IPS-NIHi11 (cell line): ENCODE measurements at places on chromosomes 16 and 17.

DNA sequence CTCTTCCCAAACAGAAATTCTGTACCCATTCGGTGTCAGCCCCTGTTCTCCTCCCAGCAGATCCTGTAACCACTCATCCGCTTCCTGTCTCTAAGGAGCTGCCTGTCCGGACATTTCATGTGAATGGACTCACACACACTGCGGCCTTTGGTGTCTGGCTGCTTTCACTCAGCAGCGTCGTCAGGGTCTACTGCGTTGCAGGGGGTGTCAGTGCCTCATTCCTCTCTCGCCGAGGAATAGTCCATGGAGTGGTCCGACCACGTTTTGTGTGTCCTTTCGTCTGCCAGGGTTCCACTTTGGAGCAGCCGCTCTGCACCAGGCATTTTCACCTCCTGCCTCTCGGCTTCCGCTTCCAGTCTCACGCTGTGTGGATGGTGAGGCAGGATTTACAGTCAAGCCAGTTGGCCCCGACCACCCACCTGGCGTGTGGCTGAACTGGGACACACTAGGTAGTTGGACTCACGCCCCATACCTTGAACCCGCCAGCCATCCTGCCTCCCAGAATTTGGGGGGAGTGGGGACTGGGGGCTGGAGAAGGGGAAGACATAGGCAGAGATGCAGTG is 188.2 kb upstream of the CIBAR2 start:
- no peak for DNase-seq

DNA sequence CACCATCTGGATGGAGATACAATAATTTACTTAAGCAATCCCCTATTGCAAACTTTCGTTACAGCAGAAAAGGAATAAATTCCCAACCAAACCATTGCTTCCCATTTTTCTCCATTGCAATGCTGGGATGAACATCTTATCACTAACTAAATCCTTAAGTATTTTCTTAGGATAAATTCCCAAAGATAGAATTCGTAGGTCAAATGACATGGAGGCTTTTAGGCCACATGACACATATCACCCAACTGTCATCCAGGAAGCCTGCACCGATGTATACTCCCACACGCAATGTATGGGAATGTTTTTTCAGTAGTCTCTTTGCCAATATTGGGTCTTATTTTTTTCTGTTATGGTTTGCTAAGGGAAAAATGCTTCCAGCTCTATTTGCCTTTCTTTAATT is 1.6 kb upstream of the TLCD2 start:
- no peak for DNase-seq

DNA sequence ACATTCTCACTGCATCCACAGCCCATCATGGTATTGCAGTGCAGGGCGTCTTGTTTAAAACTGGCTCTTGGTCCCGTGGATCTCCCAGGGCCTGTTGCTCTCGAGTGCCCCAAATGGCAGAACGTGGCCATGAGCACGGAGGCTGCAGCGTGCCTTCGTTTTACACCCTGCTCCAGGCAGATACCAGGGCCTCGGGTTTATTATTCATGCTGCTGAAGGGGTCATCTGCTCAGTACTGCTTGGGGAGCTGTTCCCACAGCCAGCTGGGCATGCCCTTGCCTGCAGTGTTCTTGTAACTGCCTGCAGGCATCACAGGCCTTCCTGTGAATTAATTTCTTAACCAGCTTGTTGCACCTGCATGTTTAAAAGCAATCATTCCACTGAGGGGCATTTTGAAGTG is 129.7 kb upstream of the CHMP6 start:
- DNase-seq: no peak

DNA sequence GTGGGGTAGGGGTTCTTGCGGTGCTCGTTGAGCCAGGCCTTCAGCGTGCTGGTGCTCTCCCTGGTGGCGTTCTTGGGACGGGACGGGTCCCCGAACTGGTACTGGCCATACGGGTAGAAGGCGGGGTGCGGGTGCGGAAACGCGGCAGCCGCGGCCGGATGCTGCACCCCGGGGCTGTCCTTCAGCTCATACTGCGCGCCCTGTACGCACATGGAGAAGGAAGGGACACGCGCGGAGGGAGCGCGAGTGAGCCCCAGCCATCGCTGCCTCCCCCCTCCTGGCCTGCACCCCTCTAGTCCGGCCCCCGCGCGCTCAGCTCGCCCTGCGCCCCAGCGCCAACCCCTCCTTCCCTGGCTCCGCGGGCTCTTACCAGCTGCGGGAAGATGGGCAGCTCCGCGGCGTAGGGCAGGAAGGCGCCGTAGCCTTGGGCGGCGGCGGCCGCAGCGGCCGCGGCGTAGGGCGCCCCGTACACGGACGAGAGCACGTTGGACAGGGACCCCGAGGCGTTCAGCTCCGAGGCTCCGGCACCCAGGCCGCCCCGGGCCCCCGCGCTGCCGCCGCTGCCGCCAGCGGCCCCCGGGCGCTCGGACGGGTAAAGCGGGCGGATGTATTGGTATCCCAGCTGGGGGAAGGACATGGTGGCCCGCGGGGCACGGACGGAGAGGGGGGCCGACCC is 1.0 kb downstream of the IRX3 start:
- no peak for DNase-seq

DNA sequence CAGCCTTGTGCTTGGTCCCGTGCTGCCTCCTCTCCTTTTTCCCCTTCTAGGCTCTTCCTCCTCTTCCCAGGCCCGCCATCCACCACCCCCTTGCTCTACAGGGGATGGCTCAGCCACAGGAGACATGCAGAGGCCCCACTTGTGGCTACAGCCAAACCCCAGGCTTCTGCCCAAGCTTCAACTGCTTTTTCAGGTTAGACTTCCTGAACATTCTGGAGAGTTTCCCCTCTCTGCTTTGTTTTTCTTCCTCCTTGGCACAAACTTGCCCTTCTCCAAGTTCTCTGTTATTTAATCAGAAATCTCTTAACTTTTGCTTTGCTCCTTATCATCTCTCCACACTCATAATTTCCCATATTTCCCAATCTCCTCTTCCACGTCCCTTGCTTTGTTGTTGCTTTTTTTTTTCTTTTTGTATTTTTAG is 18.3 kb upstream of the HAS3 start:
- DNase-seq: no peak

DNA sequence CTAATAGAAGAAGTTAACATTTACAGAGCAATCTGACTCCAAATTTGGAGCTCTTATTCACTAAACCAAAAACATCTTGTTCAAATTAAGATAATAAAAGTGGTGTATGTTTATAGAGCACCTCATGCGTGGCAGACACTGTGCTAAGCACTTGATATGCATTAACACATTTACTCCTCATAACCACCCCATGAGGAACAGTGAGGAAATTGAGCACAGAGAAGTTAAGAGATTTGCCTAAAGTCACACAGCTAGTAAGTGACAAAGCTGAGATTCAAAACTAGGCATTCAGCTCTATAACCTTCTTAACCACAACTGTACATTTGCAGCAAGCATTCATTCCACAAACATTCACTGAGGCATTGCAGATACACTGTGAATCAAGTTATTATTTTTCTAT is 94.0 kb downstream of the VAT1L start:
- DNase-seq: no peak

GRCh38 chr16:24509536-24509935 is 29.8 kb upstream of the RBBP6 start:
- DNase-seq: no peak

DNA sequence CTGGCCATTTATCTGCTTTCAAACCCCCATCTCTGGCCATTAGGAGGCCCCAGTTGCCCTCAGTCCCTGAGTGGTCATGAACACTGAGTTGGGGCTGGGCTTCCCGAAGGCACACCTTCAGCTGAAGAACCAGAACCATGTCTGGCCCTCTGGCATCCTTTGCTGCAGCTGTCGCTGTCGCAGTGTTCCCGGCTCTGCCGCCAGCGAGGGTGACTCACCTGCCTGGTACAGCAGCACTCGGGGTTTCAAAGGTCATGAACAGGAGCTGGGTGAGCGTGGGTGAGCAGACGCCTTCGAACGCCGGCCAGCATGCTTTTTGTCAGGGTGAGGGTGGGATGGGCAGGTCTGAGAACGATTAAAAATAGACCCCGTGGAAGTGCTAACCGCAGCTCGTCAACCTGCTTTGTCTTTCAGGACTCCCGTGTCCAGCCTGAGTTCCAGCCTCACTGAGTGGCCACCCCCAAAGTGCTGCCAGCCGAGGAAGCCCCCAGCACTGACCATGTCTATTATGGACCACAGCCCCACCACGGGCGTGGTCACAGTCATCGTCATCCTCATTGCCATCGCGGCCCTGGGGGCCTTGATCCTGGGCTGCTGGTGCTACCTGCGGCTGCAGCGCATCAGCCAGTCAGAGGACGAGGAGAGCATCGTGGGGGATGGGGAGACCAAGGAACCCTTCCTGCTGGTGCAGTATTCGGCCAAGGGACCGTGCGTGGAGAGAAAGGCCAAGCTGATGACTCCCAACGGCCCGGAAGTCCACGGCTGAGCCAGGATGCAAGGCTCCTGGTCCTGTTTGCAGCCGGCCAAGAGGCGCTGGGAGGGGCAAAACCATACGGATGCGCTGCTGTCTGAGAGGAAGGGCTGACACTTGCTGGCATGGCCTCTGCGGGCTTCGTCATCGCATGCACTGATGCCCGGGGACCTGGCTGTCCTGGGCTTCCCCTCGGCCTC is 7.6 kb downstream of the SNN start:
- no peak for DNase-seq

GRCh38 chr16:28495098-28495793 is 803 bp downstream of the APOBR start:
- no peak for DNase-seq

DNA sequence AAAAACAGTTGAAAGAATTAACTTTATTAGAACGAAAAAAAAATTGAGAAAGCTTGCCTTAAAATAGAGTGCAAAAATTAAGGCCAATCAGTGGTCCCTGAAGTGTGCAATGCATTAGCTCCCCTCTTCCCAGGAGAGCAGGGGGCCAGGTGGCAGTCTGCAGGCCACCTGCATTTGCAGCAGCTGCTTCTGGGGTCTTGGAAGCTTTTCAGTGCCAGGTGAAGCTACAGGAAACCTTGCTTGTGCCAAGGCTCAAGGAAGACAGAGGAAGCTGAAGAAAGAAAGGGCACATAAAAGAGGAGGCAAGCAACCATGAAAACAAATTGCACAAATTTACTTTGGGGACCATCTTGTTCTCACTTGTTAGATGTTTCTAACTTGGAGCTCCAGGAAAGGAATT is 50.5 kb upstream of the MTMR4 start:
- no peak for DNase-seq

DNA sequence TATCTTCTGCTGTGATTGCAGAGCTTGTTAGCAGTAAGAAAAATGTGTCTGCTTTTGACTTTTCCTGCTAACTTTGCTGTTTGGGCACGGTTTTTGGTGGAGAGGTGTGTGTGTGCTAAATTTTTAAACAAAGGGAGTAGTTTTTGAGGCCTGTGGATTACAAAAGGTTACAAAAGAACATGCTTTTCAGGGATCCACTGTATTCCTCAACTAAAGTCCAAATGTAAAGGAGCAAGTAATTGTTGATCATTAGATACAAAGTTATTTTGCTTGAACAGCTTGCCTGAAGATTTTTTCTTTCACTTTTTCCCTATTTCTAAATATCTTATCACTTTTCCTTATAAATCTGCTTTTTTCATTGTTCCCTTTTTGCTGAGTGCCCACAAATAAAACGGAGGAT is 2.0 kb downstream of the KPNB1 start:
- DNase-seq: no peak

GRCh38 chr17:79315358-79316105 is 240.9 kb downstream of the ENGASE start:
- no peak for DNase-seq

DNA sequence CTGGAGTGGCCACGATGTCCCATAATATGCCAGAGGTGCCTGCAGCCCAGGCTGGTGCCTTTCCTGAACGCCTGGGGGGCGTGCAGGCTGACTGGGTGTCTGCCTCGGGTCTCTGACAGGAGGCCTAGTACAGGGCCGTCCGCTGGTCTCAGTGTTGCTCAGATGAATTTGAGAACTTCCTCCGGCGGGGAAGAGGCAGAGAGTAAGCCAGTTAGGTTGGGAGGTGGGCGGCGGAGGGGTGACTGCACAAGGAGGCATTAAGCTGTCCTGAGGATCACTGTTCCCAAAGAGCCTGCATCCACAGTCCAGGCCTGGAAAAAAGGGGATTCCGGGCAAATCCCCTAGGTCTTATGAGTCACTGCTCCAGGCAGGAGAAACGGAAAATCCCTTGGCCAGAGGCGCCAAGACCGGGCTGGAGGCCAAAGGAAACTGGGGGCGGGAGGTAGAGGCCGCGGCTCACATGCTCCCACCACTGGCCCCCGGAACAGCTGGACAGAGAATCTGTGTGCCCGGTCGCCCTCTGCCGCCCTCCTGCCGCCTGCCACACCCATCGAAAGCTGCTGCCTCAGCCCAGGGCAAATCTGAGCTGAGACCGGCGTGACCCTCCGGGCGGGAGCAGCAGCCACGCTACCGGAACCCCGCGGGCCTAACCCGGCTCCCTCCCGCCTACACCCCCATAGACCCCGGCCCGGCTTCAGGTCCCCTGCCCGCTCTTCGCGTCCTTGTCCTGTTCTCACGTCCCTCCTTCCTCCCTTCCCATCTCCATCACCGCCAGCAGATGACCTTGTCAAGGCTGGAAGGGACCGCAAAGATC is 1.2 kb downstream of the TRIM47 start:
- peak; percentile 47 for DNase-seq

- DNase-seq: no peak
Measured at GRCh38 chr17:1111599-1112443, 68.0 kb downstream of the ABR start.

GRCh38 chr17:76238847-76239537 is 1.3 kb downstream of the RNF157 start:
- no peak for DNase-seq

- no peak for DNase-seq
Measured at GRCh38 chr16:87464691-87465300, 28.0 kb downstream of the ZCCHC14 start.

DNA sequence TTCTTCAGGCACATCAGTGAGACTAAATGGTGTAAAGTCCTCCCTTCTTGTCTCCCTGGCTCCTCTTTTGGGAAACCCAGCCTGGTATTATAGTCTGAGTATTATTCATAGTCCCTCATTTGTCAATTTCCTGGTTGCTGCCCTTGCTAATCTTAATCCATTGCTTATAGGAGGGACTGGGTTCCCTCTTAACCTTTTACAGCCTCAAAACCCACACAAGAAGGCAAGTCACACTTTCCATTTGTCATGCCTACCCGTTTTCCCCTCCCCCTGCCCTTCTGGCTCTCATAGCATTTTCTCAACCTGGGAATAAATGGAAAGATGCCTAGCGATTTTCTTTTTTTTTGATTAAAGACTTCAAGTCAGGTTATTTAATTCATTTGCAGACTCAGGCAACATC is 124.8 kb downstream of the MAP2K6 start:
- no peak for DNase-seq

- no peak for DNase-seq
Measured at GRCh38 chr17:80555266-80555665, 10.6 kb downstream of the RPTOR start.

GRCh38 chr17:64628641-64629040 is 33.5 kb downstream of the SMURF2 start:
- no peak for DNase-seq

- DNase-seq: peak; percentile 81
Measured at GRCh38 chr16:85479972-85480726, 133.0 kb upstream of the GSE1 start.

DNA sequence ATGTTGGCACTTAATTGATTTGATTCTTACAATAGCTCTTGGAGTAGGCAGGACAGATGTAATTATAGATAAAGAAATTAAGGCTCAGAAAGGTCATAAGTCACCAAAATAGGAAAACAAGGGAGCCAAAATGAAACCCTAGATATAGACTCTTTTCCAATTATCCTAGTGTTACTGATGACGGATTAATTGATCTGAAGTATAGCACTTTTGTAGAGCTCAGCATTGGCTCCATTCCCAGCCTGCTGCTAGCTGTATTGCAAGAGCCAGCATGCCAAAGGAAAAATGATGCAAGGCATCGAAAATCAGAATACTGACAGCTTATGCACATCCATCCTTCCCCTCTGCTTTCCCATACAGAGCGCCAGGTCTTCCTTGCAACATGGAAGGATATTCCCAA is 21.6 kb upstream of the RASL10B start:
- DNase-seq: no peak
